ENCODE measurements at places on chromosomes 7 and 10.

GRCh38 chr10:14384116-14384730 is 53.5 kb upstream of the FRMD4A start:
- DNase-seq, result no peak

GRCh38 chr10:35236739-35237138 is 99.6 kb upstream of the CCNY start:
- no peak for DNase-seq

DNA sequence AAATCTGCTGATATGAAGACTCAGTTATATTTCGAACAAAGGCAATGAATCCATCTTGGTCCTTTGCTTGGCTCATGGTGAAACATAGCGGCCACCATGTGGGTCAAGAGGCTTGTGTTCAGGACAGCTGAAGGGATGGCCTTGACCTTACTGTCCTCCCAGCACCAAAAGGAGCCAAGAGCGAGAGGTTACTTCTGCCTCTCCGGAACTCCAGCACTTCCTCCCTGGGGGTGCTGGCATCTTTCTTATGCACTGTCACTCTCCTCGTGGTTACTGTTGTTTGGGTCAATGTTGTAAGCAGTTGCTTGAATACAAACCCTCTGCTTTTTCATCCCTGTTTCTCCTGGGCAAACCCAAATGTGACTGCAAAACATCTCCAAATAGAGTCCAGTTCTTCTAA is 100.6 kb downstream of the RBM20 start:
- no peak for DNase-seq

DNA sequence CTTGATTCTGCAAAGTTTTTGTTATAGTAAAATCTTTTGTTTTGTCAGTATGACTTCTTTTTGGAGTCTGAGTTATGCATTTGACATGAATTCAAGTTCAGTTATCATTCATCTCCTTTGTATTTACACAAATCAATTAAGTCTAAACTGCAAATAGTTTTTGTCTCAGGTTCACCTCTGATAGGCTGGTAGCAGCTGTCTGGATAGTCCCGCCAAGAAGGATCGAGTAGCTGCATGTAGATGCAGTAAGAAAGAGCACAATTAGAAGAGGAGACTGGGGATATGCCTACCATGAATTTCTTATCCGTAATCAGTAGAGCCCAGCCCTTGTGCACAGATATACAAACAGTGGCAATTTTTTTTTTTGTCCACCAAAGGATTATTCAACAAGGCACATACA is 392.5 kb upstream of the ETV1 start:
- DNase-seq, result no peak

DNA sequence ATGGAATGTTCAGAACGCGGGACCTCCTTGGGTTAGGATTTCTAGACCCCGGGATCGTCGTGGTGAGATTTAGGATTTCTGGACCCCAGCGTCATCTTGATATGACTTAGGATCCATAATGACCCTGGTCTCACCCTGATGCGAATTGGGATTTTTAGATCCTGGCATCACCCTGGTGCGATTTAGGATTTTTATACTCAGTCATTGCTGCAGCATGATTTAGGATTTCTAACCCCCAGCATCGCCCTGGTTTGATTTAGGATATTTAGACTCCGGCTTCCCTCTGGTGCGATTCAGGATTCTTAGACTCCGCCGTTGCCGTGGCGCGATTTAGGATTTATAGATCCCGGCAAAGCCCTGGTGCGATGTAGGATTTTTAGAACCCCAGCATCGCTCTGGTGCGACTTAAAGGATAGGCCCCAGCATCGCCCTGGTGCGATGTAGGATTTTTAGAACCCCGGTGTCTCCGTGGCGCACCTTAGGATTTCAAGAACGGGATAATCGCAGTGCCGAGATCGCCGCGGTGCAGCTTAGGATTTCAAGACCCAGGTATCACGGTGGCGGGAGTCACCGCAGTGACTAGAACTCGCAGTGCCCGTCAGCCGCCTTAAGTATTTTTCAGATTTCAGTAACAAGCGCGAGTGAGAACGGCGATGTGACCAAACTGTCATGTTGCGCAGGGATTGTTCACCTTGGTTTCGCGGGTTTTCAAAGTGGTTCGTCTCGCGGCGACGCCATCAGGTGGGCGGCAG is 814 bp downstream of the MEST start:
- DNase-seq, result no peak

- no peak for DNase-seq
Measured at GRCh38 chr7:102450242-102450641, 14.4 kb downstream of the ALKBH4 start.

- DNase-seq, result no peak
Measured at GRCh38 chr10:86734207-86734988, 22.0 kb upstream of the BMPR1A start.

GRCh38 chr10:60903096-60903495 is 40.9 kb downstream of the RHOBTB1 start:
- DNase-seq, result no peak

- peak; percentile 82 for DNase-seq
Measured at GRCh38 chr10:101031128-101031795, at the start of the genes PDZD7 and SFXN3. TSS of gene PDZD7 (minus strand) at chr10:101031129. CDS start at chr10:101030219, 910 bp downstream. TSS of gene SFXN3 (plus strand) at chr10:101031234. CDS start at chr10:101034695, 3,461 bp downstream.

- DNase-seq, result no peak
Measured at GRCh38 chr7:92898798-92899197, 62.4 kb upstream of the CDK6 start.

- no peak for DNase-seq
Measured at GRCh38 chr10:17240616-17241015, 12.6 kb downstream of the VIM start.

DNA sequence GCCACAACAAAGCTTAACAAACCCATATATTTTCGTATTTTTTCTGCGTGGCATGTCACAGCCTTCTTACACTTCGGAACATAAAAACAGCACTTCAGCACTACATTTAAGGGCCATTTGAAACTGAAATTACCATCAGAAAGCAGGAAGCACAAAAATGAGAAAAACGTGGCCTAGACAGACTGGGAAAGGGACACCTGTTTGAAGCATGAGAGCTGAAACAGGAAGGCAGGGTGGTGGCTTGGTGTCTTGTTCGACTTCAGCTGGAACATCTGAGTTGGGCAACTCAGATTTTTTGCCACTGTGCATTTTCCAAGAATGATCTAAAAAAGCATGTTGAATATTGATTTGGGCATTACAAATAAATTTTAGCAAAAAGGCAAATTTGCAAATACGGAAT is 243.2 kb downstream of the ELMO1 start:
- no peak for DNase-seq

GRCh38 chr10:44926751-44927351 is 15.7 kb downstream of the TMEM72 start:
- no peak for DNase-seq

GRCh38 chr7:32577421-32577820 is 82.1 kb downstream of the AVL9 start:
- no peak for DNase-seq

DNA sequence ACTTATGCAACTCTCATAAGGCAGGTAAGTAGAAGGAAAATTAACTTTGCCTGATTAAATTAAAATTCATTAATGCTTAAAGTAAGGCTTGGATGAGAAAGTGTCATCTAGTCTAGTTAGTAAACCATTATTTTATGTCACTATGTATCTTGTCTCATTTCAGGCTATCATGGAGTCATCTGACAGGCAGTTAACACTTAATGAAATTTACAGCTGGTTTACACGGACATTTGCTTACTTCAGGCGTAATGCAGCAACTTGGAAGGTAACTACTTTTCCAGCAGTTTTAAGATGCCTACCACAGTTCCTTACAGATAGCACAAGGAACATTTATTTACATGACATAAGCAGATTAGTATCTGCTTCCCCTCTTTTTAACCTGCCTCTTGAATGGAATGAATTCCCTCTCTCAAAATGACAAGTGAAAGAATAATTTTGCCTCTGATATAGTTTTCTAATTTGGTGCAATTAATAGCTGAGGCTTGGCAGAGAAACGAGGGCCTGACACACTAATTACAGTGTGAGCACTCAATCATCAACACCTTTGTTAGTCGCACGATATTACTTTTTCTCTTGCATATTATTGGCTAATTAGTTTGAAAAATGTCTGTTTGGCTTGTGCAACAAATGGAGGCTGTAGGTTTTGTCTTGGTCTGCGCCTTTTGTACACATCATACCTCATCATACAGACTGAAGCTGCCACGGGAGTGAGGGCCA is 245.0 kb downstream of the FOXP2 start:
- DNase-seq, result no peak

DNA sequence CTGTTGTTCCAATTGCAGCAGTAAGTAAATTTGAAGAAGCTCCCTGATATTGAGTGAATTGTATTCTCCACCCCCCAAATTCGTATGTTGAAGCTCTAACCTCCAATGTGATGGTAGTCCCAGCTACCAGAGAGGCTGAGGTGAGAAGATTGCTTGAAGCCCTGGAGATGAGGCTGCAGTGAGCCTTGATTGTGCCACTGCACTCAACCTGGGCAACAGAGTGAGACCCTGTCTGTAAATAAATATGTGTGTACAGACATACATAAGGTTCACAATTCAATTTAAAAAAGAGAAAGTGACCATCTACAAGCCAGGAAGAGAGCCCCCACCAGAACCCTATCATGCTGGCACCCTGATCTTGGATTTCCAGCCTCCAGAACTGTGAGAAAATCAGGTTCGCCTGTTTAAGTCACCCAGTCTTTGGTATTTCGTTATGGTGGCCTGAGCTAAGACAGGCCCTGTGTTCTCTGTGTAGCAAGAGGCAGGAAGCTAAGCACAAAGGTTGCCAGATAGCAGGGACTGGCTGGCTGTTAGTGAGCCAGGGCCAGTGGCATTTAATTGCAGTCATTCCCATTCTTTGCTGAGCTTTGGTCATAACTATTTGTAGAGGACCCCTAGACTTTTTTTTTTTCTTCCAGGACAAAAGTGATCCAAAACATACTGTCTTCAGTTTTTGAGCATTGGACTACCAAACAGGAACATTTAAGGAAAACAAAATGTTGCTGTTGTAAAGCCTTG is 45.6 kb downstream of the AUTS2 start:
- DNase-seq, result no peak

- DNase-seq, result no peak
Measured at GRCh38 chr7:13117103-13117502, 429.7 kb downstream of the ARL4A start.

DNA sequence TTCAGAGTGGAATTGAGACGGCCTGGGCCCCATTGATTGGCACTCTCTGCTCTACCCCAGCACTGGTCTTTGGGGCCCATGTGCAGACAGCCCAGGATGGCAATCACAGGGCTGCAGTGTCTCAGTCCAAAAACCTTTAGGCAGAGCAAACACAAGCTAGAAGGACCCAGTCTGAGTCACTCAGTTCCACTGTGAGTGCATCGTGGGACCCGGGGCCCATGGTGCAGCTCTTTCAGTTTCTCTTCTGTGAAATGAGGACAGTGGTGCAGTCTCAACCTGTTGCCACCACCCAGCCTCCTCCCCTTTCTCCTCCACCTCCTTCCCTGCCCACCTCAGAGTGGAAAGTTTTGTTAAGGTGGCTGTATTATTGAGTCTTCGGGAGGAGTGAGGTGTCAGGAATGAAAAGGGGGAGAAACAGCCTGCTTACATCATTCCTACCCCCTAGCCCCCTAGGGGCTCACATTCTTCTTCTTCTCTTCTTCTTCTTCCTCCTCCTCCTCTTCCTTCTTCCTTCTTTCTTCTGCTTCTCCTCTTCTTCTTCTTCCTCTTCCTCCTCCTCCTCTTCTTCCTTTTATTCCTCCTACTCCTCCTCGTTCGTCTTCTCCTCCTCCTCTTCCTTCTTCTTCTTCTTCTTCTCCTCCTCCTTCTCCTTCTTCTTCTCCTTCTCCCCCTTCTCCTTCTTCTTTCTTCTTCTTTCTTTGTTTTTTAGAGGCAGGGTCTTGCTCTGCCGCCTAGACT is 19.5 kb upstream of the CARD11 start:
- DNase-seq, result no peak

DNA sequence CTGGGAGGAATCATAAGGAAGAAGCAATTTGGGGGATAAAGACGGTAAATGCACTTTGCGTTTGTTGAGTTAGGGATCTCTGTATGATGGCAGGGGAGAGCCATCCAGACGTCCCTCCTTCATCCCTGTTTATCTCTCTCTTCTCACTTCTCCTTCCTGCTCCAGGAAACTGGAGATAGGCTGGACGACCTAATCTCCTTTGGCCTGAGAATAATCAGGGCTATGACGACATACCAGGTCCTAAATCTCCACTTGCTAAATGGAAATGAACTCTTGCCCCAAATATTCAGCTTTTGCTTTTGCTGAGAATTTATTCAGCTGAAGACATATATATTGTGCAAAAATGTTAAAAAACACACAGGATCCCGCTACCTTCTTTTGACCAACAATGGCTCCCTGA is 182.9 kb upstream of the INHBA start:
- DNase-seq, result no peak

- peak; percentile 45 for DNase-seq
Measured at GRCh38 chr10:47339759-47340607, 8.2 kb upstream of the RBP3 start.

GRCh38 chr7:131488361-131488760 is 68.1 kb downstream of the PODXL start:
- DNase-seq, result no peak

DNA sequence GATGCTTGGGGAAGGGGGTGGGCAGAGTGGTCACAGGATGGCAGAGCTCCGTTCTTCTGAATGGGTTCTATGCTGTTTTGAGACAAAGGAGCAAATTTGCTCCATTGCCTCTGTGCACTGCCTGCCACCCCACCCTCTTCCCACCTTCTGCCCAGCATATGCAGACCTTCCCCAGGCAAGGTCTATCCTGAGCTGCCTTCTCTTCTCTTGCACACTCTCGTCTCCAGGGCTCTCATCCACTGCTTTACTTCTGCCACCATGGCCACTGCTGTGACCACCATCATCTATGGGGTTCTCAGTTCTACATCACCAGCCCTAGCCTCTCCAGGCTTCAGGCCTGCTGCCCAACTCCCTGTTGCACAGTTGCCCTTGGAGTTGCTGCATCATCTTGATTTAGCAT is 230.4 kb downstream of the TMEM178B start:
- DNase-seq, result no peak

GRCh38 chr10:97778452-97779302 is 6.9 kb upstream of the SFRP5 start:
- DNase-seq, result no peak

GRCh38 chr7:20798081-20798693 is 11.5 kb upstream of the SP8 start:
- DNase-seq, result no peak

GRCh38 chr7:100667331-100668068 is 6.0 kb upstream of the GNB2 start:
- no peak for DNase-seq

GRCh38 chr7:37943905-37944736 is 23.7 kb downstream of the EPDR1 start:
- no peak for DNase-seq
